Ureter (tissue), 1 donor: ENCODE measurements at places on chromosomes 6 and 20. TPM values are rescaled to one million over a fixed set of nuclear protein-coding genes. Genes with fewer than 3 reads are reported as not detected.

Gene TMEM74B
- 3.6 TPM for total RNA-seq

Gene TAGAP
- total RNA-seq: 4.9 TPM

Gene SIRPD
- not detected for total RNA-seq

Gene LPIN3
- 30.4 TPM for total RNA-seq

Gene KIF6
- total RNA-seq: 0.78 TPM

Gene PABPC1L
- total RNA-seq: 79.4 TPM

Gene CASS4
- 0.91 TPM for total RNA-seq

Gene SYCP2
- total RNA-seq: 3.2 TPM

Gene TCP1
- total RNA-seq: 153 TPM

Gene BFSP1
- 1.0 TPM for total RNA-seq

Gene CPNE1
- total RNA-seq: 200 TPM

Gene FRMD1
- total RNA-seq: 0.52 TPM

Gene BMP7
- total RNA-seq: 32.0 TPM

Gene GTSF1L
- not detected for total RNA-seq

Gene VWA7
- 5.5 TPM for total RNA-seq

Gene SPACA1
- total RNA-seq: not detected

Gene RBCK1
- 133 TPM for total RNA-seq

GRCh38 chr6:117506180-117506835 lies 23.8 kb downstream of the DCBLD1 start:
- DNase-seq: no peak

- DNase-seq: no peak
These were observed 300.2 kb downstream of the CLIC5 start for GRCh38 chr6:45715508-45715803.

GRCh38 chr6:163679753-163680152 lies 265.2 kb downstream of the QKI start:
- no peak for DNase-seq

DNA sequence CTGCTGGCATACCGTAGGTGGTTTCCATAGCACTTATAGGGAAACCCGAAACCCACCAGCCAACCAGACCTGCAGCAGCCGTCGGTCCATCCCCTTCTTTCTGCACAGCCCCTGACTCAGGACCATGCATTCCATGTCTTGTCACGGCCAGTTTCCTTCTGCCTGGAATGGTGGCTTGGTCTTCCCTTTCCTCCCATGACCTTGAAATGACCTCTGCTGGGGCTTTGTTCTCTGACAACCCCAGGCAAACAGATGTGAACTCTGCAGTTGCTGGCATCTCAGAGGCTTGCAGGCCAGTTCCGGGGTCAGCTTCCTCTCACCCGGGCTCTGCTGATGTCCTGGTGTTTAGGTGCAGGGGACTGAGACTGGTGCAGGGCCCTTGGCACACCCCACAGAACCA lies 250.8 kb downstream of the SMOC2 start:
- DNase-seq: no peak

GRCh38 chr6:158853072-158853879 lies 34.1 kb upstream of the EZR start:
- peak; percentile 93 for DNase-seq

DNA sequence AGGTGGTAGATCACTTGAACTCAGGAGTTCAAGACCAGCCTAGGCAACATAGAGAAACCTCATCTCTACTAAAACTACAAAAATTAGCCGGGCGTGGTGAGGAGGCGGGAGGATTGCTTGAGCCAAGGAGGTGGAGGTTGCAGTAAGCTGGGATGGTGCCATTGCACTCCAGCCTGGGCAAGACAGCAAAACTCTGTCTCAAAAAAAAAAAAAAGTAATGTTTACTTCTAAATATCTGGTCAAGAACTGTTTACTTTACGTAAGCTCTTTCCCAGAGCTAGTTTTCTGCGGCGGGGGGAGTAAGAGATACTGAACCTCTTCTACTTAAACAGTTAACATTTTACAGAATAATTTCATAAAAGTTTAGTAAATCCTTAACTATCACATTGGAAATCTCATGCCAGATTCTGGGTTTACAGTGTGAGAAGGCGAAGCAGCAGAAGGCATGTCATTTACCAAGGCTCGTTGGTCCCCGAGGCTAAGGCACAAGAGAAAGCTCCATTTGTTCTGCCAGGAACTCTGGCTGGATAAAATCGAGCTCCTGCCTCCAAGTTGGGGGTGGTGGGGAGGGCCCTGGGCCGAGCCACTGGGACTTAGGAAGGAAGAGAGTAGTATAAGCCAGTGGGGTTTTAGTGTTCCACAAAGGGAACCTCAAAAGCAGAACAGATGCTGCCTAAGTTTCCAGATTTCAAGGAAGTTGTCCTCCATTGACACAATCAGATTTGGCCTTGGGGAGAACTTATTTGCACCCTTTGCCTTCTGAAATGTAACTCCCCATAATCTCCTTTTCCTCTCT lies 41.7 kb downstream of the ARFGEF2 start:
- no peak for DNase-seq

DNA sequence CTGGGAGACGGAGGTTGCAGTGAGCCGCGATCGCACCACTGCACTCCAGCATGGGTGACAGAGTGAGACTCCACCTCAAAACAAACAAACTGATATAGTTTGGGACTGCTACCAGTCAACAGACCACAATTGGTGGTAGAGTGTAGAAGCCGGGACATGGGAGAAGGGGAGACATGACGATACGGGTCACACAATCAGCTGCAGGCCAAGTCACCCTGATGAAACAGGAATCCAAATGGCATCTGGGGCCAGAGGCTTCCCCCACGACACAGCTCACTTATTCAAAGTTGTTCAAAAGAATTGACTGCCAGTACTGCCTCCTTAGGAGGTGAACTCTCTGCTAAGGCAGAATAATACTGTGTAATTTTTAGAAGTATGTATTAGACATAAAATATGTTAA lies 27.5 kb downstream of the AMD1 start:
- no peak for DNase-seq

GRCh38 chr6:109693111-109693510 lies 2.0 kb downstream of the FIG4 start:
- DNase-seq: no peak

DNA sequence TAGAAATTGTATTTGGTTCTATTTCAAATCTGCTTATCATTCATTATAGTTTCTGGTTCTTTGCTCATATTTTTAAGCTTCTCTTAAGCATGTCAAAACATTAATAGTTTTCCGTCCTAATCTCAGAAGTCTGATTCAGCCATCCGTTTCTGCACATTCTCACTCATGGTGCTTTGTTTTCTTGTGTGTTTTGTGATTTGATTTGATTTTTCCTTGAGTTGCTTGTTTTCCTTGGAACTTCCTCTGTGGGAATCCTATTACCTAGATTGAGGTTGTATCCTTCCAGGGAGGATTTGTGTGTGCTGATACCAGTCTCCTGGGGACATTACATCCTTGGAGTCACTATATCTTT lies 7.9 kb downstream of the SNX9 start:
- DNase-seq: no peak

- no peak for DNase-seq
These were observed 695.8 kb upstream of the MMS22L start for GRCh38 chr6:97978855-97979271.

- DNase-seq: no peak
These were observed 25.3 kb downstream of the SERAC1 start for GRCh38 chr6:158142789-158143188.

DNA sequence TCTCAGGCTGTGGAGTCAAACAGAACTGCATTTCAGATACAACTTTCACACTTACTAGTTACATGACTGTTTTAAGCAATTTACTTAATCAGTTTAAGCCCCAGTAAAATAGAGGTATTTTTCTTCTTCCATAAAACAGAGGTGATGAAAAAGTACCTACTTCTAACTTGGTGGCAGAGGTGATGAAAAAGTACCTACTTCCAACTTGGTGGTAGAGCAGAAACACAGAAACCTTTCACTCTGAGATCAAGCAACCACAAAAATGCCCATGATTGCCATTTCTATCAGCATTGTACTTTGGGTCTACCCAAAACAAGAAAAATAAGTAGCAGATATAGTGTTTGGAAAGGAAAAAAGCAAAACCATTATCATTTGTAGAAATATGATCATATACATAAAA lies 148.7 kb downstream of the OPRM1 start:
- no peak for DNase-seq

GRCh38 chr20:33773412-33774089 lies 37.6 kb upstream of the CHMP4B start:
- DNase-seq: no peak

- no peak for DNase-seq
These were observed 342.2 kb downstream of the CDH26 start for GRCh38 chr20:60300374-60300773.

- DNase-seq: no peak
These were observed 90.1 kb downstream of the LPA start for GRCh38 chr6:160573943-160574342.

- DNase-seq: no peak
These were observed 16.8 kb upstream of the TAAR1 start for GRCh38 chr6:132675749-132676148.

DNA sequence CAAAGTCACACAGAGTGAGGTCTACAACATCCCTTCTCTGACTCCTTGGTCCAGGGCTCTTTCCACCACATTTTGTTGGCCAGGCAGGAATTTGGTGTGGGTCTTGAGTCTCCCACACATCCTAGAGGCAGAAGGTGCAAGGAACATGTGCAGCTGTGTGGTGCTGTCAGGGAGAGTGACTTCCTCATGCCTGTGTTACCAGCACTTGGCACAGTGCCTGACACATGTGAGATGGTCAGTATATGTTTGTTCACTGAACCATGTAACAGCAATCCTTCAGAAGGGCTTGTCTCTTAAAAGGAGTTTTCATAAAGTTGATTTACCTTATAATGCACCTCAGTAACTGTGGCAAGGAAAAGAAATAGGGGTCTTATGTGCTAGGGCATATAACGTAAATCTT lies 168.5 kb downstream of the CDC5L start:
- no peak for DNase-seq

DNA sequence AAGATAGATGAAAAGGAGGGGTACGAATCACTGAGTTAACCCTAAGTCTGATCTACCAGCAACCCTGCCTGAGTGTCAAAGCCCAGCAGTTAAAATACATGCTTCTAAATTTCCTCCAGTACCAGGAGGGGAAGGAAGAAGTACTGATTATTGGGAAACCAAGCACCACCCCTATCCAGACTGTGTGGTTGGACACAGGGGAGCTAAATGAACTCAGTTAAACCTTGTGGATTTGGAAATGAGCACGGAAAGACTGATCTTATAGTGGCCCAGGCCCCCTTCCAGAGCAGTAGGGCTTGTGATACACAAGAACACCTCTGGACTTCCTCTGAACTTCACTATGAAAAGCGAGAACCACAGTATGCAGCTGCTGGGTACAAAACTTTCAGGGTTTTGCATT lies 585.6 kb downstream of the MAFB start:
- no peak for DNase-seq

GRCh38 chr6:111573131-111573883 lies 32.4 kb downstream of the TRAF3IP2 start:
- DNase-seq: peak; percentile 80

GRCh38 chr6:85923013-85923430 lies 280.3 kb upstream of the SYNCRIP start:
- no peak for DNase-seq

GRCh38 chr6:15080895-15081294 lies 165.0 kb upstream of the JARID2 start:
- no peak for DNase-seq

DNA sequence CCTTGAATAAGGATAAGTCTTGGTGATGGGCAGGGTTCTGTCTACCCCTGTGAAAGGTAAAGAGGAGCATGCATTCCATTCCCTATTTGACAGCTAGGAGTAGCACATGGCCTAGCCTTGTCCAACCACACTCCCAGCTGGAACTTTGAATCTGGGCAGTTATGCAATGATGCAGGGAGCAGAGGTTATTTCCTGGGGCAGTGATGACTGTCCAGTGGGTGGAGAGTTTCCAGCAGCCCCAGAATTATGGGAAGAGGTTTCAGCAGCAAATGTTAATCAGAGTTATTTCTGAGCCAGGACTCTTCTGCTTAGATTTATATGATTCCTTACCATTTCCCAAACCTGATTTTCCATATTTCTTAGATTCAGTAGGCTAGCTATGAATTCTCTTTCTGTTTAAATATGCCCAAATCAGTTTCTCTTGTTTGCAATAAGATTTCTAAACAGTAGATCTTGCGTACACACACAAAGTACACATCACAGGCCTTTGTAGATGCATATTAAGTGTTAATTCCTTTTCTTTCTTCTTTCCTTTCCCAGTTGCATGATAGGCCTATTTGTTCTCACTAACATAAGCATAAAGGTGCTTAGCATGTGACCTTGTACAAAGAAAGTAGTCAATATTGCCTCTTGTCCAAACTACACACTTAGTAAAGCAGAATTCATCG lies 17.3 kb upstream of the TXLNB start:
- no peak for DNase-seq

DNA sequence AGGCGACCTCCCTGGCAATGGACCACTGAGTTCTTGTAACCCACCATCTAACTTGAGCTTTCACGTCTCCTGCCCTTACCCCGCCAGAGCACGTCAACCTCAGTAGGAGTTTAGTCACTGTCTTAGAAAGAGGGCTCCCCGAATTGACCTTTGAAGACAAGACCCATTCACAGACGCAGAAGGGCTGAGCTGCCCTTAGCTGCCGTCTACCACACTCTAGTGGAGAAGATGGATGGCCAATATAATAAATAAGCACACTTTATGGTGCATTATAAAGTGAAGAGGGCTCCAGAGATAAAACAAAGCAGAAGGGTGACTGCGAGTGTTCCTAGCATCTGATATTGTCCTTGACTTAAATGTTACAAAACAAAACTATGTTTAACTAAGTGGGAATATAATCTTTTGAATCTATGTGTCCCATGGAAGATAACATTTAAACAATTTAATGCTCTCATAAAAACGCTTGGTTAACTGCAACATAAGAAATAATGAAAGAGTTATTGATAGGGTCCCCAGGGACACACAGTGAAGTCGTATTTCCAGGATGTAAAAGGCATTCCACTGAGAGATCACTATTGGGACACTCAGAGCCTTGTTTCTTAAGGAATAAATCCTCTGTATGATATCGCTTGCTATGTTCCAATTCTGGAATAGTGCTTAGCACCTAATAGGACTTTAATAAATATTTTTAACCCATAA lies 261.1 kb downstream of the THBS2 start:
- DNase-seq: no peak

GRCh38 chr6:169803816-169804340 lies 52.5 kb downstream of the ERMARD start:
- DNase-seq: no peak

GRCh38 chr20:21322921-21323331 lies 19.8 kb downstream of the XRN2 start:
- DNase-seq: no peak
